Fibroblast of lung (primary cell): ENCODE measurements at places on chromosomes 3 and 15. TPM values are rescaled to one million over a fixed set of nuclear protein-coding genes. Genes with fewer than 3 reads are reported as not detected.
A peak's percentile ranks its signal among the peaks of the same experiment; 100 is the strongest.

DNA sequence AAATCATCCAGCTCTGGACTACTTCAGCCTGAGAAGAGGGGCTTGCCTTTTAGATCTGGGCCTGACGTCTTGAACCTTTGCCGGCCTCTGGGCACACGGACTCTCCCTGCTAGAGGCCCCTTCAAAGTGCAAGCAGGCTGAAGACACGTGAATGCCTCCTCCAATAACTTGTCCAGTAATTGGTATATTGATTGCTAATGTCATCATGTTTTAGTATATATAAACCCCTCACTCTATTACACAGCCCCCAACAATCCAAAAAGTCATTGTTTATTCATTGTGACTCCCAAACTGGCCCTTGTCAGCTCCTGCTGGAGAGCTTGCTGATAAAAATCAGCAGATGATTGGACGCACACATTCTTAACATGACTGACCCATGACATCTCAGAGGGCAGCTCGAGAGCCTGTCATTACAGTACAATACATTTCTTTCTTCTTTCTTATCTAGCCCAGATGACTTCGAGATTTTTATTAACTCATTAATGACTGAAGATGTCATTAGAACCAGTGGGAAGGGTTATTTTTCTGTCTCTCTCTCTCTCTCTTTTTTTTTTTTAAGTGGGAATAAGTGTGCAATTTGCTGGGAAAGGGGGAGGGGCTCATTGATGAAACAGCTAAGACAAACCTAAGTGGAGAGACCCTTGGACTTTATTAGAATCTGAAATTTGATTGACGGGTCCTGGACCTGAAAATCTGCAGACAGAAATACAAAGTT is 65.5 kb upstream of the NR2F2 start:
- DNase-seq, result peak; percentile 81

The CD200R1L gene
- polyA plus RNA-seq, result not detected in 2 replicates

- no peak for DNase-seq
Observed at GRCh38 chr3:175617247-175617646, 758.1 kb downstream of the NAALADL2 start.

The GOLGA8J gene
- polyA plus RNA-seq, result not detected in 2 replicates

The RASGRF1 gene
- polyA plus RNA-seq, result 0.02 and 0.09 TPM in 2 replicates

DNA sequence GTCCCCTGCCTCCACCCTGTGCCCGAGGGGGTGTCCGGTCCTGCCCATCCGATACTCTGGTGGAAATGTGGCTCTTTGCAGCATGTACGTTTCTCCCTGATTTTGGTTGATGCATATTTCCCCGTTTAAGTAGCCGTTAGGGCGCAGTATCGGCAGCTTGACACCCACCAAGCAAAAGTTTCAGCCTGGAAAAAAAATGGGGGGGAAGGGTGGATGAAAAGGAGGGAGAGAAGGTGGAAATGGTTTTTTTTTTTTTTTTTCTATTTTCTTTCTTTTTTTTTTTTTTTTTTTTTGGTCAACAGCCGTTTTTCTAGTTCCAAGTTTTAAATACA is 1.3 kb downstream of the RAP2B start:
- DNase-seq, result peak; percentile 48

The PAQR5 gene
- 6.0 and 20.8 TPM in 2 replicates for polyA plus RNA-seq

The CAPN3 gene
- polyA plus RNA-seq, result 1.3 and 1.8 TPM in 2 replicates

GRCh38 chr3:48881652-48882114 is 17.0 kb downstream of the SLC25A20 start:
- no peak for DNase-seq

The SEMA3G gene
- polyA plus RNA-seq, result 0.02 TPM in 1 of 2 replicates, not detected in the other

DNA sequence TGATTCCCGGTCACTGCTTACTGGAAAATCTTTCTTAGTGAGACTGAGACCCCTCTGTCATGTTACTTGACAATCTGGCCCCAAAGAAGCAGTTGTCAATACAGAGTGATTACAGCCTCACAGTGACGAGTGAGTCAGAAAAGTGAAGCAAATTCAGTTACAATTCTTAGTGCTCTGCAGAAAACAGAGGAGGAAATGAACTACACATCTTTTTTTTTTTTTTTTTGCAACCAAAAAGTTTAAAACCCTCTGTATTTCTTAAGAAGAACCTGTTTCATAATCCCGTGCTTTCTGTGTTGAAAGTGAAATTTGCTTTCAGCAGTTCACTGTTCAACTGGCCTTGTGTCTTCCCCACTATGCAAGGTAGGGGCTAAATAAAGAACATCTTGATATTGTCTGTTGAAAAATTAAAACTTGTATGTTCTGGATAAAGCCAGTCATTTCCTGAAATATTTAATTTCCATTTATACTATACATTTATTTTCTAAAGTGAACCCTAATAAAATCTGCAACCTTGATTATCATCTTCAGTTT is 1.9 kb downstream of the AQP9 start:
- DNase-seq, result no peak

The DPPA4 gene
- 0.02 and 0.06 TPM in 2 replicates for polyA plus RNA-seq

GRCh38 chr15:66481107-66481856 is 16.3 kb downstream of the SNAPC5 start:
- no peak for DNase-seq

The IVD gene
- 37.9 and 43.0 TPM in 2 replicates for polyA plus RNA-seq

GRCh38 chr15:85011160-85011571 is 29.5 kb downstream of the PDE8A start:
- DNase-seq, result no peak
